Thyroid gland (tissue), 4 donors: ENCODE measurements at places on chromosomes 11 and 22. TPM values are rescaled to one million over a fixed set of nuclear protein-coding genes. Genes with fewer than 3 reads are reported as not detected.

DNA sequence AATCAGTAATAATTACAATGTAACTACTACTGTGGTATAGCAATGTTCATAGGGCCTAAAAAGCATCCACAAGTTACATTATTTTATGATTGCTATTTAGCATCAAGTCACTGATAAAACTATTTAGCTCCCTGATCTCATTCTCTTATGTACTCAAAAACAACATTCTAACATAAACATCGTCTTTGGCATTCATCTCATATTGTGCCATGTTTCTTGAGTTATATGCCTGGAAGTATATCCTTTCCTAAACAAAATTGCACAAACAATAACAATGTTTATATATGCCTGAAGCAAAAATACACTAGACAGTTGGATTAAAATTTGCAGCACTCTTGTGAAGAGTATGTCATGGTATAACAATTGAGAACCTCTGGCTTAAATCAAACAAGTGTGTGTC, 34.1 kb downstream of the HORMAD2 start:
- H3K27ac ChIP-seq, result no peak overlapping the region
- no peak overlapping the region for H3K4me3 ChIP-seq
- H3K27me3 ChIP-seq, result no peaks in the 10 kb centered on the region
- no peaks in the 10 kb centered on the region for H3K36me3 ChIP-seq

DNA sequence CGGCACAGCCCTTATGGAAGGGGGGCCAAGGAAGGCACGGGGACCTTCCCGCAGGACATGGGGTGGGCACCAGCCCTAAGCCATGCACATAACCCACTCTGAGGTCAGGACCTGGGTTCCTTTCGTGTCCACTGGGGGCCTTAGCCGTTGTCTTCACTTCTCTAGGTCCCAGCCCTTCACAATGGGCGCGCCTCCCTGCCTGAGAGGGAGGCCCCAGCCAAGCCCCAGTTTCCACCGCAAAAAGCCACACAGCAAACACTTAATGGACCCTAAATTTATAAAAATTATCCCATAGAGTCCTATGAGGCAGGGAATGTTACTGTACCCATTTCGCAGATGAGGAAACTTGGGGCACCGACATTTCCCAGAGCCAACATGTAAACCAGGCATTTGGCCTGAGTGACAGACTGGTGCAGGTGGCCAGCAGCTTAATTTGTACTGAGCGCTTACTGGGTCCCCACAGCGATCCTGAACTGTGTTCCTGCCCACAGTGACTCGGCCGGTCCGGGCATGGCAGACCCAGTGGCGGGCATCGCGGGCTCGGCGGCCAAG, 1.2 kb downstream of the GAS2L1 start:
- no peak for DNase-seq
- H3K27me3 ChIP-seq, result no peaks in the 10 kb centered on the region
- H3K4me3 ChIP-seq, result peak overlapping the region; percentile 99
- H3K4me1 ChIP-seq, result peaks cover 12% of the 10 kb centered on the region
- H3K36me3 ChIP-seq, result no peaks in the 10 kb centered on the region
- H3K27ac ChIP-seq, result peak overlapping the region; percentile 78

DNA sequence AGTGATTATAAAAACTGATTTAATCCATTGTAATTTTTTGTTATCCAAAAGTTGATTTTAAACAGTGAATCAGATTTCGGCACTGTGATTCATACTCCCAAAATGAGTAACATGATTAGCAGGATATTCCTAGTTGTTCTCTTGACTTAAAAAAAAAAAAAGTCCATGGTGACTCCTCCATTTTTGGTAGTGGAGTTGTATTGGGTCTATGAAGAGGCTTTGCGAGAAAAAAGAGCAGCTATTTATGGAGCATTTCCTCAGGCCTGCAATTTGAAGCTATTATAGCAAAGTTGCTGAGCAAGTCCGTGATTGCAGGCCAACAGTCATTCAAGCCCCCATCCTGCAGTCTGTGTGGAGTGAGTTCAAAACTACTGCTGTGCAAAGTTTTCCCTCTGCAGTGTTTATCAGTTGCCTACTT, 28.8 kb downstream of the YAP1 start:
- no peaks in the 10 kb centered on the region for H3K27me3 ChIP-seq
- no peak overlapping the region for H3K4me3 ChIP-seq
- H3K27ac ChIP-seq, result no peak overlapping the region
- H3K36me3 ChIP-seq, result no peaks in the 10 kb centered on the region
- peaks cover 48% of the 10 kb centered on the region for H3K4me1 ChIP-seq
- peak; percentile 25 for DNase-seq

DNA sequence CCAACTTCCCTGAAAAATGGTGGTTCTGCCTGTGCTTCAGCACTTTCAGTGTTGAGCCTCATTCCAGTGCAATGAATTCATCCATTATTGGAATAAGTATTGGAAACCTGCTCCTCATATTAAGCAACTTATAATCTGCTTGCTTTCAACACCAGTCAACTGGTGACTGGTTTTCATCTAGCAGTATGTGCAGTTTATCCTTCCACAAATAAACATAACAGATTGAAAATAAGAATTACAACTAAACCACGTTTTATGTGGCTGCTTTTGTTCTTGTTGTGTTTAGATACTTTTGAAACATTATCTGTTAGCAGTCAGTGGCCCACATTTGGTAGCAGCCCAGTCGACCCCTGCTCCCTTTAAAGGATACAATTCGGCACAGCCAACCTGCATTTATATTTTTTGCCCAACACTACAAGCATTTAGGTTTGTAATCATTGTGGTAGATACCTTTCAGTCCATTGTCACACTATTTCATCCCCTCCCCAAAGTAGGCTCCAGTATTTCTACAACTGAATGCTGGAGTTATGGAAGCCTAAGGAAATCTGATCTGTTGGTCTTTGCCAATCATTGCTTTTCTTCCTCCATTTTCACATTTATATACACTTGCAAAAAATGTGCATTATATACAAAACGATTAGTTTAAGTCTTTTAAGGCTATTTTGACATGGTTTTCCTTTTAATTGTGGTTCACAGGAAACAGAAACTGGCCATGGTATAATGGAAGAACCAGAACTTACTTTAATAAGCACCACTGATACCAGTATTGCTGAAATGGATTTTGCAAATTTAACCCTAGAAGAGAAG, 13.1 kb downstream of the TAF1D start:
- H3K36me3 ChIP-seq, result peaks cover 73% of the 10 kb centered on the region
- H3K4me3 ChIP-seq, result no peak overlapping the region
- DNase-seq, result no peak
- H3K4me1 ChIP-seq, result no peaks in the 10 kb centered on the region

- no peak overlapping the region for H3K4me3 ChIP-seq
- DNase-seq, result no peak
- no peak overlapping the region for H3K27ac ChIP-seq
- H3K36me3 ChIP-seq, result no peaks in the 10 kb centered on the region
- no peaks in the 10 kb centered on the region for H3K27me3 ChIP-seq
These were observed 77.6 kb upstream of the RTL6 start for GRCh38 chr22:44575381-44576268.

- no peaks in the 10 kb centered on the region for H3K27me3 ChIP-seq
- DNase-seq, result no peak
- no peak overlapping the region for H3K4me3 ChIP-seq
- peaks cover 42% of the 10 kb centered on the region for H3K4me1 ChIP-seq
- H3K27ac ChIP-seq, result no peak overlapping the region
These were observed 45.7 kb upstream of the NAV2 start for GRCh38 chr11:19666951-19667350.

GRCh38 chr11:125063429-125064043, 431 bp downstream of the SLC37A2 start:
- H3K36me3 ChIP-seq, result no peaks in the 10 kb centered on the region
- no peaks in the 10 kb centered on the region for H3K27me3 ChIP-seq
- peak overlapping the region; percentile 72 for H3K4me3 ChIP-seq
- peaks cover 8% of the 10 kb centered on the region for H3K4me1 ChIP-seq
- no peak for DNase-seq

- no peaks in the 10 kb centered on the region for H3K36me3 ChIP-seq
- H3K27me3 ChIP-seq, result no peaks in the 10 kb centered on the region
- H3K4me3 ChIP-seq, result no peak overlapping the region
- H3K27ac ChIP-seq, result no peak overlapping the region
These were observed 4.7 kb downstream of the OLFML1 start for GRCh38 chr11:7490054-7490453.

DNA sequence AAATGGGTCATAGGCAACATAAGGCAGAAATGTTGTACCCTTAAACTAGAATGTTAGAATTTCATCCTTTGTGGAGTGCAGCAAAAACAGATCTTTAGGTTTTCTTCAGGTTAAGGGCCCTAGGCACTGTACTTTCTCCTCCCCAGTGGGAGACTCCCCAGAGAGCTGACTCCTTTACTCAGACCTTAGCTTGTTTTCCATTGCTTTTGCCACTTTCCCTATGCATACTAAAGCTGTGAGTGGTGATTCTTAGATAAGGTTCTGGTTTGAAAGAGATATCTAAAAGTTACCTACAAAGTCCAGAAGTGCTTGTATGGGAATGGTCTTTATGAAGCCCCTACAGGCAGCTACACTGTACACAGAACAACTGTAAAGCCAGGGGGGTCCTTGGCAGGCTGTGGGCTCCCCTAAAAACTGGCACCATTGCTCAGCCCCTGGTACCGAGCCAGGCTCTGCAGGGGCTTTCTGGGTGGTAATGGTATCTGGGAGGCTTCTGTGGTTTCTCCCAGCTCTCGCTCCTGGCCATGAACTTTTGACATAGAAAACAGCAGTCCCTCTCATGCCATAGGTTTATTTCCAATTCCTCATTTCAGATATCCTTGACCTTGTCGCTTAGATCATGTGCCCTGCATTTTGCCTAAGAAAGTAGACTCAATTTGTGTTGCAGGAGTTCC, 23.2 kb downstream of the AMOTL1 start:
- H3K4me1 ChIP-seq, result peaks cover 68% of the 10 kb centered on the region
- H3K36me3 ChIP-seq, result no peaks in the 10 kb centered on the region
- no peaks in the 10 kb centered on the region for H3K27me3 ChIP-seq
- peak overlapping the region; percentile 75 for H3K27ac ChIP-seq

- no peak for DNase-seq
- H3K4me1 ChIP-seq, result no peaks in the 10 kb centered on the region
- H3K4me3 ChIP-seq, result no peak overlapping the region
- H3K27me3 ChIP-seq, result no peaks in the 10 kb centered on the region
These were observed 18.4 kb downstream of the RTL6 start for GRCh38 chr22:44479662-44480061.

- H3K27ac ChIP-seq, result no peak overlapping the region
- no peaks in the 10 kb centered on the region for H3K27me3 ChIP-seq
- no peak overlapping the region for H3K4me3 ChIP-seq
- H3K4me1 ChIP-seq, result peaks cover 6% of the 10 kb centered on the region
These were observed 39.2 kb downstream of the KDM2A start for GRCh38 chr11:67158221-67158620.

GRCh38 chr22:43110927-43111623, 525 bp downstream of the BIK start:
- no peak overlapping the region for H3K27ac ChIP-seq
- peak overlapping the region; percentile 52 for H3K4me3 ChIP-seq
- DNase-seq, result peak; percentile 64
- peaks cover 22% of the 10 kb centered on the region for H3K4me1 ChIP-seq
- no peaks in the 10 kb centered on the region for H3K36me3 ChIP-seq

GRCh38 chr22:41038732-41039131, 53.7 kb upstream of the EP300 start:
- H3K27ac ChIP-seq, result no peak overlapping the region
- H3K4me3 ChIP-seq, result no peak overlapping the region
- no peaks in the 10 kb centered on the region for H3K4me1 ChIP-seq
- no peak for DNase-seq
- H3K36me3 ChIP-seq, result no peaks in the 10 kb centered on the region

DNA sequence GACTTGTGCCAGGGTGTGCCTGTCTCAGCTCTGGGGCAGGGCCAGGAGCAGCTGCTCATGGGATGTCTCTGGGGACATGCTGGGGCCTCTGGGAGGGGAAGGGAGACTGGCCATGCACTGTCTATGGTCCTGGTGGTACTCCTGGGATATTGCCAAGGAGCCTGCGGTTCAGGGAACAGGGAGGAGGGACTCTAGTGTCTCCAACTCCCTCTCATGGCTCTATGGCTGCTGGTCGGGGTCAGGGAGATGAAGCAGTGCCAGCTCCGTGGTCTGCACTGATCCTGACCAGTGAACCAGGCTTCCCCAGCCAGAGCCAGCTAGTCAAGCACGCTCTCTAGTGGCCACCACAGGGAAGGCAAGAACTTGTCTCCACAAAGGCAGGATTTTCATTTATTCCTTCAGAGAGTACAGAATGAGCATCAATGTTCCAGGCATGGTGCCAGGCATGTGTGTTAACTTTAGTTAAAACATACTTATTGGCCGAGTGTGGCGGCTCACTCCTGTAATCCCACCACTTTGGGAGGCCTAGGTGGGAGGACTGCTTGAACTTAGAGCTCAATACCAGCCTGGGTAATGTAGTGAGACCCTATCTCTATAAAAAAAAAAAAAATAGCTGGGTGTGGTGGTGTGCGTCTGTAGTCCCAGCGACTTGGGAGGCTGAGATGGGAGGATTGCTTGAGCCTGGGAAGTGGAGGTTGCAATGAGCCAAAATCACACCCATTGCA, 2.5 kb upstream of the BEST1 start:
- peak; percentile 91 for DNase-seq
- peaks cover 5% of the 10 kb centered on the region for H3K4me1 ChIP-seq
- H3K27ac ChIP-seq, result no peak overlapping the region
- no peak overlapping the region for H3K4me3 ChIP-seq
- no peaks in the 10 kb centered on the region for H3K36me3 ChIP-seq
- H3K27me3 ChIP-seq, result no peaks in the 10 kb centered on the region

DNA sequence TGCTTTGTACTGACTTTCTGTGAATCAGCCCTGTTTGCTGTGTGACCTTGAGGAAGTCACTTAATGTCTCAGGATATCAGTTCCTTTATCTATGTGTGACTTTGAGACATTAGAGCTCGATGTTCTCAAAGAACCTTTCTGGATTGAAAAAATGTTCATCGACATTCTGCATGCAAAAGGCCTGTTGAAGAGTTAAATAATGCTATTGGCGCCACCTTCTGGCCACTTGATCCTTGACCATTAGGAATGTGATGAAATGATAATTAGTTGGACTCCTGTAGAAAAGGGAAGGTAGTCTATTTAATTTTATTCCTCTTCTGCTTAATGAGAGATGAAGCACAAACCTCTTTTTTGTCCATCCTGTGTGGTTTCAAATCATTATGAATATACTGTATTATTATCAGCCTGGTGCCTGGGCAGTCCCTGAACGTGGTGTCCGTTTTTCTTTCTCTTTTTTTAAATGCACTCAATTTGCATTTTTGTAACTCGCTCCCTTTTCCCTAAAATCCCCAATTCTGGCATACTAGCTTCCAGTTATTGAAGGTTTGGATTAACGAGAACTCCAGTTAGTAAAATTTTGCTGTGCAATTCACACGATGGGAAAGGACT, 20.7 kb downstream of the ELF5 start:
- H3K36me3 ChIP-seq, result no peaks in the 10 kb centered on the region
- DNase-seq, result peak; percentile 71
- peaks cover 20% of the 10 kb centered on the region for H3K4me1 ChIP-seq
- H3K27ac ChIP-seq, result no peak overlapping the region
- no peaks in the 10 kb centered on the region for H3K27me3 ChIP-seq

The OR5A1 gene
- total RNA-seq, result 0.05 TPM

The MS4A6E gene
- total RNA-seq, result not detected

The MAJIN gene
- total RNA-seq, result not detected

The TRIM34 gene
- 7.0 TPM for total RNA-seq

The DKK3 gene
- 15.1 TPM for total RNA-seq

The RASGRP2 gene
- total RNA-seq, result 2.8 TPM

The PAX6 gene
- not detected for total RNA-seq

The THOC5 gene
- 30.3 TPM for total RNA-seq

The DRICH1 gene
- not detected for total RNA-seq

The HDHD5 gene
- total RNA-seq, result 24.5 TPM
